Activated T-cell treated with anti-CD3 and anti-CD28 coated beads, Interleukin-2, amount 50 U/mL, for 72 hours (primary cell): ENCODE measurements at places on chromosomes 13 and 19. TPM values are rescaled to one million over a fixed set of nuclear protein-coding genes. Genes with fewer than 3 reads are reported as not detected.

DNA sequence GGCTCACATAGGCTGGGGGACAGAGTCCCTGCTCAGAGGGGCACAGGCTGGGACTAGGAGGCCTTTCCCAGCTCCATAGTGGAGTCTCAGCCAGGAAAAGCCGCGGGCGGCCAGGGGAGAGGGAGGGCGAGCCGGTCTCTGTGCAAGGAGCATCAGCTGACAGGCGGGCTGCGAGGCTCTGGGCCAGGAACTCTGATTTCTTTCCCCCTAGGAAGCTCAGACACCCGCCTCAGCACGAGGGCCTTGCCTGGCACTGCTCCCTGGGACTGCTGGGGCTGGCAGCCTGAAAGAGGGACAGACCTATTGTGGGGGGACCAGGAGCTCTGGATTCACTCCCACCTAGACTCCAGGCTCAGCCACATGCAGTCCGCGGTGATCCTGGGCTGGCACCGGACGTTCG lies 2.2 kb upstream of the PLK5 start:
- no peak for DNase-seq
- no peak overlapping the region for H3K4me3 ChIP-seq
- H3K36me3 ChIP-seq = peaks cover 5% of the 10 kb centered on the region
- H3K27me3 ChIP-seq = peaks cover 34% of the 10 kb centered on the region
- H3K4me1 ChIP-seq = peaks cover 6% of the 10 kb centered on the region

Gene TMEM59L
- total RNA-seq = 0.49 TPM

DNA sequence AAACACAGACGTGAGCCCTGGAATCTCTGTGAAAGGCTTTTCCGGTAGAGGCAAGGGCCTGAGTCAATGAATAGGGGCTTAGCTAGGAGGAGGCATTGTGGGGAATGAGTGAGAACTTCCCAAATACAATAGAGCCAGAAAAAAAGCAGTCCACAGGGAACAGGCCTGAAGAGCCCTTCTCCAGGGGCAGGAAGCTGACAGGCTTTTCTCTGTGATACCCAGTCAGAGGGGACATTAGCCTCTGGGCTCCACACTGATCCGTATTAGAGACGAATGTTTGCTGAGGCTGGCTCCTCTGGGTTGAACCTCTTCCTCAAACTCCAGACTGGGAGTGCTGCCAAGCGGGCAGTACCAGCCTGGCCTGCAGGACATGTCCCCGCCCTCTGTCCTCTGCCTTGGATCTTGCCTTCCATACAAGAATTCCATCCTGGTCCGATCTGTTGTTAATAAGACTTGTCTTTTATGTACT lies 2.3 kb downstream of the DHRS12 start:
- peaks cover 56% of the 10 kb centered on the region for H3K4me1 ChIP-seq
- no peaks in the 10 kb centered on the region for H3K36me3 ChIP-seq
- no peak for DNase-seq
- H3K27ac ChIP-seq = no peak overlapping the region

DNA sequence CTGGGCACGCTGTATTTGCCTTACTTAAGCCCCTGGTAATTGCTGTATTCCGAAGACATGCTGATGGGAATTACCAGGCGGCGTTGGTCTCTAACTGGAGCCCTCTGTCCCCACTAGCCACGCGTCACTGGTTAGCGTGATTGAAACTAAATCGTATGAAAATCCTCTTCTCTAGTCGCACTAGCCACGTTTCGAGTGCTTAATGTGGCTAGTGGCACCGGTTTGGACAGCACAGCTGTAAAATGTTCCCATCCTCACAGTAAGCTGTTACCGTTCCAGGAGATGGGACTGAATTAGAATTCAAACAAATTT lies 676 bp downstream of the BRCA2 start:
- H3K4me1 ChIP-seq = peaks cover 20% of the 10 kb centered on the region
- DNase-seq = no peak
- H3K4me3 ChIP-seq = peak overlapping the region; percentile 95
- no peaks in the 10 kb centered on the region for H3K27me3 ChIP-seq
- H3K27ac ChIP-seq = peak overlapping the region; percentile 100

DNA sequence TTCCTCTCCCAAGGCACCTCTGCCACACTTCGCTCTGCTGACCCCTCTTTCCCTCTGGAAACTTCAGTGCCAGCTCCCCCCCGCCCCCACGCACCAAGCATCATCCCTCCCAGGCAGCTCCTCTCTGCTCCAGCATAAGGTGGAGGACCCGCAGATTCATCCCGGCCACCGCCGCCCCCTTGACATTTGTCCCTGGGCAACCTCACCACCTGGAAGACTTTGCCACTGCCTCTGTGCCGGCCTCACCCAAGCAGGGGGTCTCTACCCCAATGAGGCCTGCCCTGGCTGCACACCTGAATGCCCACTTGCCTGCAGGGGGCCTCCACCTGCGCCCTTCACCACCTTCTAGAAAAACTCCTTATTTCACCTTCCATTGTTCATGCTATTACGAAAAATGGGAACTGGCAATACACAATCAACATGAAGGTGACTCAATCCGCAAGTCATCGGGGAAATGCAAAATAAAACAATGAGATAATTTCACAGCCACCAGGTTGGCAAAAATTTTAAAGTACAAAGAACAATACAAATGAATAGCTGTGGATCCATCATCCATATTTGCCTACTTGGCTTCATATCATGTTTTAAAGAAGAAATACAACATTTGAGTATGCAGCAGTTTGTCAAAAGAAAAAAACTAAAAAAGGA lies 21.9 kb downstream of the CCNE1 start:
- no peak overlapping the region for H3K27ac ChIP-seq
- no peak overlapping the region for H3K4me3 ChIP-seq
- peaks cover 4% of the 10 kb centered on the region for H3K36me3 ChIP-seq
- peaks cover 80% of the 10 kb centered on the region for H3K4me1 ChIP-seq

Gene MARK4
- total RNA-seq = 25.3 TPM

Gene IRF3
- 141 TPM for total RNA-seq

- no peaks in the 10 kb centered on the region for H3K4me1 ChIP-seq
- DNase-seq = no peak
- H3K27me3 ChIP-seq = no peaks in the 10 kb centered on the region
- H3K4me3 ChIP-seq = no peak overlapping the region
- no peak overlapping the region for H3K27ac ChIP-seq
These were observed 837.2 kb upstream of the MIR17HG start for GRCh38 chr13:90510319-90510718.

Gene LGALS14
- total RNA-seq = 9.5 TPM

GRCh38 chr19:52212572-52213255 lies 22.9 kb downstream of the PPP2R1A start:
- peaks cover 31% of the 10 kb centered on the region for H3K36me3 ChIP-seq
- H3K27ac ChIP-seq = peak overlapping the region; percentile 20
- no peaks in the 10 kb centered on the region for H3K4me1 ChIP-seq
- no peaks in the 10 kb centered on the region for H3K27me3 ChIP-seq
- no peak for DNase-seq

DNA sequence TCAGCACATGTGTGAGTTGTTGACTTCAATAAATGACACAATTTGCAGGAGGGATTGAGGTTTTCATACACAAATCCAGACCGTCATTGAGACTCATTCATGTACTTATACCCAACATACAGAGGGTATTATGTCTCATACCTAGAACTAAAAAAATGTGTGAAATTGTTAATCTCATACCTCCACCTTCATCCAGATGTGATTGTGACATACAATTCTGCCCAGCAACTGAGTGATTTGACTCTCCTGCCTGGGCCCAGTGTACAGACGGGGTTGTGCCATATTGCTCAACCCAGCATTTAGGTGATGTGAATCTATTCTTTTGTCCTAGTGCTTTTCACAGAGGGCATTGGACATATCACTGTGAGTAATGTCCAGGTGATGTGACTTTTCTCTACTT lies 12.6 kb upstream of the ZNF681 start:
- peaks cover 24% of the 10 kb centered on the region for H3K36me3 ChIP-seq
- no peaks in the 10 kb centered on the region for H3K27me3 ChIP-seq
- peak overlapping the region; percentile 64 for H3K27ac ChIP-seq
- peaks cover 29% of the 10 kb centered on the region for H3K4me1 ChIP-seq

GRCh38 chr13:35502456-35502855 lies 26.0 kb upstream of the MAB21L1 start:
- no peak overlapping the region for H3K27ac ChIP-seq
- no peak overlapping the region for H3K4me3 ChIP-seq
- H3K27me3 ChIP-seq = no peaks in the 10 kb centered on the region
- DNase-seq = no peak
- H3K4me1 ChIP-seq = no peaks in the 10 kb centered on the region

Gene CD33
- total RNA-seq = 2.6 TPM

DNA sequence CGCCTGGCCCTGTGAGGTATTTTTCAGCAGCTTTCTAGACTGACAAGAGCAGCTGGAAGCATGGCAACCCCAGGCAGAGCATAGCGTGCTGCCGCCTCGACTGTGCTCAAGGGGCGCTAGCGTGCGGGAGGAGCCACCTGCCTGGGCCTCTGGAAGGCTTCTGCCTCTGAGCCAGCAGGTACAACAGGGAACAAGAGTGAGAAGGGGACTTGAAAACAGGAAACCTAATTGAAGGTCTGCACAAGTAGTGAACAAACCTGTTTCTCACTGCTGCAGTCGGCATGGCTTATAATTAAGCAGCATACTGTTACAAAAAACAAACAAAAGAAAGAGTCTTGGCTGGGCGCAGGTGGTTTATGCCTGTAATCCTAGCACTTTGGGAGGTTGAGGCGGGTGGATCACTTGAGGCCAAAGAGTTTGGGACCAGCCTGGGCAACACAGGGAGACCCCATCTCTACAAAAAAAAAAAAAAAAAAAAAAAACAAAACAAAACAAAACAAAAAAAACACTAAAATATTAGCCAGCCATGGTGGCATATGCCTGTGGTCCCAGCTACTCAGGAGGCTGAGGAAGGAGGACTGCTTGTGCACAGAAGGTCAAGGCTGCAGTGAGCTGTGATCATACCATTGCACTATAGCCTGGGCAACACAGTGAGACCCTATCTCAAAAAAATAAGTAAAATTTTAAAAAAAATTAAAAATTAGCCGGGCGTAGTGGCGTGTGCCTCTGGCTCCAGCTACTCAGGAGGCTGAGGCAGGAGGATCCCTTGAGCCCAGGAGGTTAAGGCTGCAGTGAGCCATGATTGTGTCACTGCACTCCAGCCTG lies 12.6 kb upstream of the GARRE1 start:
- H3K4me1 ChIP-seq = peaks cover 10% of the 10 kb centered on the region
- no peaks in the 10 kb centered on the region for H3K36me3 ChIP-seq
- H3K4me3 ChIP-seq = no peak overlapping the region
- peak overlapping the region; percentile 44 for H3K27ac ChIP-seq
- H3K27me3 ChIP-seq = no peaks in the 10 kb centered on the region

- H3K27me3 ChIP-seq = no peaks in the 10 kb centered on the region
- no peak for DNase-seq
- H3K27ac ChIP-seq = no peak overlapping the region
- peaks cover 7% of the 10 kb centered on the region for H3K4me1 ChIP-seq
- peaks cover 4% of the 10 kb centered on the region for H3K36me3 ChIP-seq
These were observed 2.8 kb upstream of the SPRYD7 start for GRCh38 chr13:49938921-49939320.
